ENCODE measurements at places on chromosomes 2 and 18. TPM values are rescaled to one million over a fixed set of nuclear protein-coding genes. Genes with fewer than 3 reads are reported as not detected.

DNA sequence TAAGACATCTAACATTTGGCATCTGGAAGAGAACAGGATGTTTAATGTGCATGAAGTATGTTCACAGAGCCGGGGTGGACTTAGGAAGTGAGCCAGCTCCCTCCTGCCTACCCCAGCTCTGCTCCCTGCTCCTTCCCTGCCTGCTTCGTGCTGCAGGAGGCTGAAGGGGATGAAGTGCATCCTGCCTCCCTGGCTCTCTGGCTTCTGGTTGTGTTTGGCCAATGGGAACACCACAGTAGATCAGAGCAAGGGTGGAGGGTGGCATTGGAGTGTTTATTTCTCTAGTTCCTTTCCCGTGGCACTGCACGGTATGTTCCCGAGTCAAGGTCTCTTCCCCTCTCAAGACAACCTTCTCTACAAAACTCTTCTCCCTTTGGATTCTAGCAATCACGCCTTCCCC, 379.9 kb downstream of the CLIP4 start:
- H3K27me3 ChIP-seq = peaks cover 5% of the 10 kb centered on the region
- no peak overlapping the region for H3K4me3 ChIP-seq
- DNase-seq = no peak
- H3K27ac ChIP-seq = no peak overlapping the region

DNA sequence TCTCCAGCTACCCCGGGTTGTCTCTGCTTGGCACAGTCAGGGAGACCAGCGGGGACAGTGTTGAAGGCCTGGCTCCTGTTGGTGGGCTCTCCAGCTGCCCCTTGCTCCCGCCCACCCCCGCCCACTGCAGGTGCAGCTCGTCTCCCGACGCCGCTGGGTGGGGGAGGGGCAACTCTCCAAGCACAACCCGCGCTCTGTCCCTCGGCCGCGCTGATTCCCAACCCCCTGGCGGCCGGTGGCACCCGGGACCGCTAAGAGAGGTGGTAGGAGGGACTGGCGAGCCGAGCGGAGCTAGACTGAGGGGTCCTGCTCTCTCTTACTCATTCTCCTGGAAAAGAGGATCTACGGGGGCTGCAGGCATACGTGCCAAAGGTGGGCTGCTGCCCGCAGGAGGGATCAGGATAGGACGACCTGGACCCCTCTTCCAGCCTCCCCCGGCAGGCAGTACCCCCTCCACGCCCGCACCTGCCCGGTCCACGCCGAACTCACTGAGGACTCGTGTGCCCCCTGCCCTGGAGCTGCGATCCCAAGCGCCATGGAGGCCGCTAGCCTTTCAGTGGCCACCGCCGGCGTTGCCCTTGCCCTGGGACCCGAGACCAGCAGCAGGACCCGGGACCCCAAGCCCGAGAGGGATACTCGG, 44.5 kb downstream of the DDX18 start:
- no peak overlapping the region for H3K4me3 ChIP-seq
- H3K4me1 ChIP-seq = no peaks in the 10 kb centered on the region
- H3K27ac ChIP-seq = no peak overlapping the region
- DNase-seq = no peak
- H3K36me3 ChIP-seq = no peaks in the 10 kb centered on the region

GRCh38 chr2:70981421-70981820, 3.0 kb downstream of the ANKRD53 start:
- no peak overlapping the region for H3K4me3 ChIP-seq
- no peaks in the 10 kb centered on the region for H3K27me3 ChIP-seq
- H3K36me3 ChIP-seq = peaks cover 6% of the 10 kb centered on the region

GRCh38 chr2:99404797-99405669, 67.8 kb downstream of the EIF5B start:
- peak overlapping the region; percentile 19 for H3K27ac ChIP-seq
- DNase-seq = no peak
- H3K4me3 ChIP-seq = no peak overlapping the region
- peaks cover 2% of the 10 kb centered on the region for H3K4me1 ChIP-seq
- no peaks in the 10 kb centered on the region for H3K36me3 ChIP-seq

GRCh38 chr18:77103991-77104531, 28.5 kb downstream of the MBP start:
- peak overlapping the region; percentile 71 for H3K4me3 ChIP-seq
- no peaks in the 10 kb centered on the region for H3K27me3 ChIP-seq
- H3K4me1 ChIP-seq = peaks cover 84% of the 10 kb centered on the region
- peak overlapping the region; percentile 97 for H3K27ac ChIP-seq
- no peak for DNase-seq
- H3K36me3 ChIP-seq = peaks cover 11% of the 10 kb centered on the region

GRCh38 chr18:73843455-73843854, 304.2 kb downstream of the FBXO15 start:
- no peak overlapping the region for H3K27ac ChIP-seq
- H3K27me3 ChIP-seq = peaks cover 10% of the 10 kb centered on the region
- no peaks in the 10 kb centered on the region for H3K36me3 ChIP-seq

- H3K27ac ChIP-seq = no peak overlapping the region
- no peaks in the 10 kb centered on the region for H3K36me3 ChIP-seq
- no peak for DNase-seq
- H3K4me1 ChIP-seq = no peaks in the 10 kb centered on the region
Measured at GRCh38 chr2:166572937-166573336, 78.9 kb upstream of the SCN7A start.

IL1R2 gene
- 1.9 TPM for total RNA-seq

FHOD3 gene
- not detected for total RNA-seq

GCKR gene
- not detected for total RNA-seq

SCRN3 gene
- 8.5 TPM for total RNA-seq

DNA sequence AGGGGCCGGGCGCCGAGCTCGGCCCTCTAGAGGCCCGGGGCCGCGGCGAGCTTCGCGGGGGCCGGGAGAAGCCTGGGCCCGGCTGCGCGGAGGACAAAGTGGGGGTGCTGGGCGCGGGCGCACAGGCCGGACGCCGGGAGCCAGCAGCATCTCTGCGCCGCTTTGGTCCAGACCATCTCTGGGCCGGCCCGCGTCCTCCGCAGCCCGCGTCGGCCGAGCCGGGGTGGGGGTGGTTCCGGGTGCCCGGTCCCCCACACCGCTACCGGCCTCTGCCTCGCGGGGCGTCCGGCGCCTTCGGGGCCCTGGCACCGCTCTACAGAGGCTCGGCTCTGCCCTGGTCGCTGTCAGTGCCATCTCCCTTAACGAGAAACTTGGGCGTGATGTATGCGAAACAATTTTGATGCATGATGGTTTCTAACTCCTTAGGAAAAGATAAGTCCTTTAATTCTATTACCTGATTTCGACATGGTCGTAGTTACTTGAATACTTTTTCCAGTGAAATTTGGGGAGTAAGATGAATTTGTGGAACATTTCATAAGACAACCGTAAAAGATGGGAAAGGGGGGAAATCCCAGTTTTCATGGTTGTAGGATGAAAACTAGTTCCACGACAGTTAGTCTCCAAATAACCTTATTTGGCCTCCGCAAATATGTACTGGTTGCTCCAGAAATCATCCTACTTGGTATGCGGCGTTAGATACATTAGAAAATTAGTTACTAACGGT, 562 bp downstream of the TWSG1 start:
- H3K4me1 ChIP-seq = peaks cover 7% of the 10 kb centered on the region
- H3K27me3 ChIP-seq = peaks cover 9% of the 10 kb centered on the region
- H3K4me3 ChIP-seq = peak overlapping the region; percentile 92
- DNase-seq = peak; percentile 20

- H3K27ac ChIP-seq = no peak overlapping the region
- no peak overlapping the region for H3K4me3 ChIP-seq
- DNase-seq = peak; percentile 25
- H3K4me1 ChIP-seq = peaks cover 3% of the 10 kb centered on the region
- peaks cover 7% of the 10 kb centered on the region for H3K36me3 ChIP-seq
Measured at GRCh38 chr2:215269397-215270117, 42.3 kb upstream of the ATIC start.

DNA sequence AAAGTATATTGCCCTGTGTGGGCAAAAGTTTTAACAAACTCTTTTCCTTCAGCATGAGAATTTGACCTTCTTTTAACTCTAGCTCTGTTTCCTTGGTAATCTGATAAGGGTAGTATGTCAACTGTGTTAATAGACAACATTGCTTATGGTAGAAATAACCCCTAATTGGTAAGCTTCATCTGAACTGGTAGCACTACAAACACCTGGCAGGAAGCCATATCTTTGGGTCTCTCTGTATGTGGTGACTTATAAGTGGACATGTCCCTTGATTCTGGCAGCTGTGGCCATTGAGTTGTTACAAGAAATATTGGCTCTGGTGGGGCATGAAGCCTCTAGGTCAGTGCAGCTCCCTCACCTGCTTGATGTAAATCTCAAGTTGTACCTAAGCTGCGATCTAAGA, 46.9 kb downstream of the MBD5 start:
- H3K27me3 ChIP-seq = no peaks in the 10 kb centered on the region
- H3K27ac ChIP-seq = no peak overlapping the region
- no peaks in the 10 kb centered on the region for H3K4me1 ChIP-seq

DNA sequence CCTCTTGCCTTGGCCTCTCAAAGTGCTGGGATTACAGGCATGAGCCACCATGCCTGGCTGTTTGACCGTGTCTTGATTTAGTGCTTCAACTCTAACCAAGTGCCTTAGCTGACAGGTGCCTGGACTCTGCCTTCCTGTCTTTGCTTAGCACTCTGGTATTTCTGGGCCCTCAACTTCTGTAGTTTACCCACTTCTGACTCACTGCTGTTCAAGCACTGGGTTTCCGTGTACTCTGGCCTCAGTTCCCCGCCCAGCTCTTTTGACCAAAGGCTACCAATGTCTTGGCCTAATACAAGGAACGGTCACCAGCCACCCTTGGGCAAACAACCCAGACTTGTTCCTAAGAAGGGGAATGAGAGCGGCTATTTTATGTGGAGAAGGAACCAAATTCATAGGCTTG, 35.7 kb upstream of the CABLES1 start:
- H3K36me3 ChIP-seq = no peaks in the 10 kb centered on the region
- H3K4me3 ChIP-seq = no peak overlapping the region
- H3K4me1 ChIP-seq = peaks cover 2% of the 10 kb centered on the region
- DNase-seq = no peak

DNA sequence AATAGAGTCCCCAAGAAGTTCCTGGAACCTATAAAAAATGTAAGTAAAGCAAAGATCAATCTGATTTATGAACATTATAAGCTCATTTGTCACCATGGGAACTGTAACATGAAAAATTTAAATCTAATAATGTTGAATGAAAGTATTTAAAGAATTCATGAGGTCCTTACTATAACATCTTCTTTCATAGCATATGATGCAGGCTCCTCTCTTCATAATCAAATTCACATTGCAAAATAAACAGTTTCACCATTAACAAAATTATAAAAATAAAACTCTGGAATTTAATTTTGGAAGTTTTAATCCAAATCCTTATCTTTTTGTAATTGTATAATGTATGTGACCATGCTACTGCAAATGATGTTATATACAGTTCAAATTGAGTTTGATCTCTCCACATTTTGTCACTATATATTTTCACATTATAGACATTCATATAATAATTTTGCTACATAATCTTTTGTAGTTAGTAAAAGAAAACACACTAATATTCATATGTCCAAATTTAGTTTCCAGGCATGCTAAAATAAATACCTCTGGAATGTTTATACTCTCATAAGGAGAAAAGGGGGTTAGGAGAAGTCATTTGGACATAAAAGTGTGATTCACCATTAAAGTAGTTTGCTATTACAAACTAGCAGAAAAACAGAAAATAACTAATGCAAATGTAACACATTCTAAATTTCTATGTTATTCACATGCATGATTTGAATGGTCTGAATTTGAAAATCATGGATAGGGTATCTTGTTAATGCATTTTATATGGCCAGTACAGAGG, 954.1 kb downstream of the DSC3 start:
- no peak overlapping the region for H3K27ac ChIP-seq
- no peaks in the 10 kb centered on the region for H3K4me1 ChIP-seq
- H3K27me3 ChIP-seq = no peaks in the 10 kb centered on the region
- H3K36me3 ChIP-seq = no peaks in the 10 kb centered on the region
- H3K4me3 ChIP-seq = no peak overlapping the region
- no peak for DNase-seq

DNA sequence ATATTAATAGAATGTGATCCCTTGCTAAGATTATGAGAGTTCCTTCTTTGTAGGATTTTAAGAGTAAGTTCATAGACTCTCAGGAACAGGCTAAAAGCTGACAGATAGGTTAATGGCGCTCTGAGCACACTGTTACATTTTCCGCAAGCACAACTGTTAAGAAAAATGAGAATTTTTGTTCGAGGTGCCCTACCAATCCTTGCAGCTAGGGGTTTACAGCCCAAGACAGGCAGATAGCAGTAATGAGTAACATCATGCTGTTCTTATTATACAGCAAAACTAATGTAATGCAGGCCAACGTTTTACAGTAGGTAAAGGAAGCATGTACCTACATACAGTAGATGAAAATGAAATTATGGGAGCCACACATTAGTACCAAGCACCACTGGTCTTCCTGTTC, 11.2 kb upstream of the BOD1L2 start:
- no peak overlapping the region for H3K4me3 ChIP-seq
- no peak for DNase-seq
- H3K36me3 ChIP-seq = no peaks in the 10 kb centered on the region
- H3K27ac ChIP-seq = no peak overlapping the region
- no peaks in the 10 kb centered on the region for H3K4me1 ChIP-seq
- peaks cover 38% of the 10 kb centered on the region for H3K27me3 ChIP-seq

Measured in T-helper 17 cell (primary cell).